CD8-positive, alpha-beta memory T cell (primary cell): ENCODE measurements at places on chromosomes 13 and 19.

DNA sequence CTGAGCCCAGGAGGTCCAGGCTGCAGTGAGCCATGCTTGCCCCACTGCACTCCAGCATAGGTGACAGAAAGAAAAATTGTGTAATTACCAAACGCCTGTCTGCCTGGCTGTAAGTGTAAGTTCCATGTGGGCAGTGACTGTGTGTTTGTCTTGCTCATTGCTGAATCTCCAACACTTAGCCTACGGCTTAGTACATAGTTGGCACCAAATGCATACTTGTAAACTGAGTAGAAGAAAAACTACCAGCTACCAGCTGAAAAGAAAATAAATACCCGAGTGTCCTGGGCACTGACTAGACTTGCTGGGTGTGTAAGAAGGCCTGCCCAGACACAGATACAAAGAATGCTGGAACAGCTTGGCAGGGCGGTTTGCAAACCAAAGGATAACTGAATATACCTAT is 2.7 kb upstream of the CEBPG start:
- no peak overlapping the region for H3K4me3 ChIP-seq
- no peaks in the 10 kb centered on the region for H3K27me3 ChIP-seq
- no peak overlapping the region for H3K27ac ChIP-seq
- peaks cover 17% of the 10 kb centered on the region for H3K4me1 ChIP-seq

DNA sequence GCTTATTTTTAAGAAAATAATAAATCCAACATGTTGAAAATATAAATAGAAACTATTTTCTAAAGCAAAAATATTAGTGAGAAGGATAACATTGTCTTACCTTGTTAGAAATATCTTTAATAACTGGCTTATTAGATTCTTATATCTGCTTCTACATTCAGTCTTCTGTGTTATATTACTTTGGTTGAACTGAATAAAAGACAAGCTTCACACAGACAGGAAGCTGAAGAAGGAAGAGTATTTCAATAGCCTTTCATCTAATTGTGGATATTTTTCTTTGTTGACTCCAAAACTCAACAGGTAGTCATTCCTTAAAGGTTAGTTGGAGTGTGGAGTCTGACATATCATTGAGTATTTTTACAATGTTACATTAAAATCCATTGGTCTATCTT is 10.9 kb downstream of the SETDB2 start:
- no peaks in the 10 kb centered on the region for H3K36me3 ChIP-seq
- H3K4me1 ChIP-seq = peaks cover 16% of the 10 kb centered on the region
- no peak overlapping the region for H3K4me3 ChIP-seq

GRCh38 chr19:22627526-22627925 is 6.6 kb upstream of the ZNF492 start:
- no peak overlapping the region for H3K4me3 ChIP-seq
- no peak overlapping the region for H3K27ac ChIP-seq
- H3K4me1 ChIP-seq = no peaks in the 10 kb centered on the region
- no peaks in the 10 kb centered on the region for H3K27me3 ChIP-seq
- H3K36me3 ChIP-seq = no peaks in the 10 kb centered on the region

DNA sequence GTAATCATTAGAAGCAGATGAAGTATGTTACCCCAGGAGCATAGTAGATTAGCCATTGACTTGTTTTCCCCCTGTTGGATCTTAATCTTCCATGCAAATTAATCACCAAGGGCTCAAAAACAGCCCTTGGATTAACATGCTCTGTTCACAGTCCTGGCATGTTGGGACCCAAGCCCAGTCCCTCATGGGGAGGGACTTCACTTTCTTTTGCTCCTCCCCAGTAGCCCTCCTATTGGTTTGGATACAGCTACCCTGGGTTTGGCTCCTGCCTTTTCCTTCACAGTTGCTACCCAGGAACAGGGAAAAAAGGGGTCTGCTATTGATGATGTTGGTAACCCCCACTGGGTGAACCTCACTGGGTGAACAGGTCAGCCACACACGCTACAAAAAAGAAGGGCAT is 16.9 kb upstream of the PARP4 start:
- no peaks in the 10 kb centered on the region for H3K36me3 ChIP-seq
- no peak overlapping the region for H3K27ac ChIP-seq
- no peak overlapping the region for H3K4me3 ChIP-seq
- peaks cover 3% of the 10 kb centered on the region for H3K27me3 ChIP-seq

DNA sequence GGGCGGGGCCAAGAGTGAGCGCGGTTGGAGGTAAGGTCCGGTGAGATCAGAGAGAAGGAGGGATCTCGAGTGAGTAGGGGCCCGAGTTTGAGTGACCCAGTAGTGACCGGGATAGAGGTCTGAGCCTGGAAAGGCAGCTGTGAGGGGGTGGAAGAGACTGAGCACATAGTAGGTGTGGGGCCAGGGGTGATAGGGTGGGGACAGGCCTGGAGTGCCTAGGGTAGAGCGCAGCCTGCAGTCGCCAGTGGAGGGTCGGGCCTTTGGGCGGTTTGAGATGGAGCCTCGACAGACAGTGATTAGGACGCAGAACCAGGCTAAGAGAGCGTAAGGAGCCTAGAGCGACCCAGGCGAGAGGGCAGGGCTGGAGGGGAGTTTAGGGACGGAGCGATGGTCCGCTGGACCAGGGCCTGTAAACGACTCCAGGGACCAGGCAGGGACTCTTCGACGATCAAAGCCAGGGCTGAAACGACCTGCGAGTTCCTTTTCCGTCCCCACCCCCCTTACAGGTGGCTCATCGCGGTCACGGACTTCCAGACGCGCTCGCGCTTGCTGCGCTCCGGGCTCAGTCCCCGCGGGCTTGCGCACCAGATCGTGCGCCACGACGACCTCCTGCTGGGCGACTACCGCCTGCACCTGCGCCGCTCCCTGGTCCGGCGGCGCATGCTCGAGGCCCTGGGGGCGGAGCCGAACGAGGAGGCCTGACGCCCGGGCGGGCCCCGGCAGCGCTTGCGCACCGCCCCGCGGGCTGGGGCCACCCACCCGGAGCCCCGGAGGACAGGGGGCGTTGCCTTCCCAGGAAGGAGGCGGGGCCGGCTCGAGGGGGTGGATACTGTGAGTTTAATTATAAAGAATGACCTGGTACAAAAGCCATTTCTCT is 9.4 kb downstream of the C19orf81 start:
- H3K36me3 ChIP-seq = no peaks in the 10 kb centered on the region
- peak overlapping the region; percentile 78 for H3K27ac ChIP-seq
- peaks cover 10% of the 10 kb centered on the region for H3K4me1 ChIP-seq
- H3K27me3 ChIP-seq = peaks cover 13% of the 10 kb centered on the region
- peak; percentile 66 for DNase-seq

DNA sequence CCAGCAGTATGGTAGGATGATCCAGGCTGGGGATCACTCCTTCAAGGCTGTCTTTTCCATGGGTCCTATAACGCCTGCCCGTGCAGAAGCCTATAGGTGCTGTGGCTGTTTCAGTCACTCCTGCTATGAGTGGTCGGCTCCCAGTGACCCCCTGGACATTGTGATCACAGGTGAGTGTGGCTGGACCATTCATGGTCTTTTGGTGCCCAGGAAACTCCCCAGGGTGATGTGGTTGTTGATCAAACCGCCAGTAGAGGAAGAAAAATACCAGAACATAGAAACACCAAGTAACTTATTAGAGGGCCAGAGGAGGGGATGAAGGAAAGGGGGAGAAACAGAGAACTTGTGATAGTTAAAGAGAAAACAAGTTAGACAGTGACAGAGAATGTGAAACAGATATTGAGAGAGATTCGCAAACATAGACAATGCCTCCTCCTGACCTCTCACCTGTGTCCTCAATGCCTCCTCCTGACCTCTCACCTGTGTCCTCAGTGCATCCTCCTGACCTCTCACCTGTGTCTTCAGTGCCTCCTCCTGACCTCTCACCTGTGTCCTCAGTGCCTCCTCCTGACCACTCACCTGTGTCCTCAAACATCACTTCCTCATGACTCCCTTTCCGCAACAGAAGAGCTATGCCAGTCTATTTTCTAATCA is 19.4 kb downstream of the LAIR2 start:
- H3K27ac ChIP-seq = no peak overlapping the region
- DNase-seq = no peak
- H3K4me1 ChIP-seq = peaks cover 23% of the 10 kb centered on the region
- no peaks in the 10 kb centered on the region for H3K27me3 ChIP-seq
- H3K36me3 ChIP-seq = no peaks in the 10 kb centered on the region
- H3K4me3 ChIP-seq = no peak overlapping the region

GRCh38 chr19:55044286-55044685 is 6.2 kb upstream of the GP6 start:
- H3K4me1 ChIP-seq = peaks cover 17% of the 10 kb centered on the region
- peaks cover 13% of the 10 kb centered on the region for H3K36me3 ChIP-seq
- no peak overlapping the region for H3K4me3 ChIP-seq
- H3K27ac ChIP-seq = no peak overlapping the region
- no peak for DNase-seq
- no peaks in the 10 kb centered on the region for H3K27me3 ChIP-seq

- H3K4me3 ChIP-seq = no peak within 1 kb of the TSS
- no peaks in the 10 kb centered on the region for H3K4me1 ChIP-seq
- no peaks in the 10 kb centered on the region for H3K27me3 ChIP-seq
Measured at GRCh38 chr13:50015258-50015657, at the start of gene KCNRG. KCNRG (plus strand) TSS chr13:50015444; CDS start chr13:50015494, 50 bp downstream.

DNA sequence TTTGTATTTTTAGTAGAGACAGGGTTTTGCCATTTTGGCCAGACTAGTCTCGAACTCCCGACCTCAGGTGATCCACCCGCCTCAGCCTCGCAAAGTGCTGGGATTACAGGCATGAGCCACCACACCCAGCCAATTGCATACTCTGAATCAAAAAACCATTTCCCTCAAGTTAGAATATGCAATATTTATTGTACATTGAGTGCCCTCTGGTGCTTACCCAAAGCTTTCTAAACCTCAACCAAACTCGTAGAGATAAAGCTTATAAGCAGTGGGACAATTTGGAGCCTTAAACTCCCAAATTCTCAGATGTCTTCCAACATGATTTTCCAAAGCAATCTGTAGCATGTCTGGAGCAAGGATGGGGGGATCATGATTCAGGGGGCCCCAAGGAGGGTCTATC is 22.4 kb downstream of the RFXAP start:
- no peaks in the 10 kb centered on the region for H3K36me3 ChIP-seq
- H3K27ac ChIP-seq = no peak overlapping the region
- no peak for DNase-seq
- H3K4me3 ChIP-seq = no peak overlapping the region
- H3K27me3 ChIP-seq = no peaks in the 10 kb centered on the region

GRCh38 chr19:30719189-30719998 is 347.2 kb downstream of the ZNF536 start:
- no peaks in the 10 kb centered on the region for H3K36me3 ChIP-seq
- no peak overlapping the region for H3K27ac ChIP-seq
- DNase-seq = no peak
- no peaks in the 10 kb centered on the region for H3K27me3 ChIP-seq
- no peak overlapping the region for H3K4me3 ChIP-seq
- no peaks in the 10 kb centered on the region for H3K4me1 ChIP-seq

DNA sequence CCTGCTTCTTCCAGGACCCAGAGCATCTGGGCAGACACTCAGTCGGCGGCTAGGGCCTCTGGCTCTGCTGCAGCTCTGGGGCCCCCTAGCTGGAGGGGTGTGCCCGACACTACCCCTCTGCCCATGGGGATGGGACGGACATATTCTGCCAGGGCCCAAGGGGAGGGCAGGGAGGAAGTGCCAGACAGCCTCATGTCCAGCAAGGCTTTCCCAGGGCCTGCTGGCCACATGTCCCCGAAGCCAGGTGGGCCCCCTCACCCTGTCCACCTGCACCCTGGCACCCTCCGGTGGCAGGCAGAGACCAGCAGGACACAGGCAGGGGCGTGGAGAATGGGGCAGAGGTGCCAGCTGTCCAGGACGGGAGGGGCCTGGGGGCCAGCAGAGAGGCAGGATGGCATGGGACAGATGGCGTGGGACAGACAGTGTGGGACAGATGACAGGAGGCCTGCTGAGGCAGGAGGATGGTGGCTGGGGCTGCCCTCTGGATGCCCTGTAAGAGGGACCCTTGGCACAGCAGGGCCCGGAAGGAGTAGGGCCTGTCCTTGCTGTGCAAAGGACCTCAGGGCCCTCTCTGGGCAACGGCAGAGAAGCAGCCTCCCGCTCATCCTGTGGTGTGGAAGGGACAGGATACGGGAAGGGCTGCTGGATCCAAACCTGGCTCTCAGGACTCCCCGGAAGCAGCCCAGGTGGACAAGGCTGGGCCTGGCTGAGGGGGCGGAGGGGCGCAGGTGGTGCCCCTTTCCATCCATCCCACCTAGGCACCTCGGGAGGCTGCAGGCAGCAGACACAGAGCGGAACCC is 29.1 kb downstream of the CEBPG start:
- H3K27me3 ChIP-seq = no peaks in the 10 kb centered on the region
- DNase-seq = peak; percentile 46
- H3K4me1 ChIP-seq = no peaks in the 10 kb centered on the region
- no peak overlapping the region for H3K27ac ChIP-seq
- H3K4me3 ChIP-seq = no peak overlapping the region

DNA sequence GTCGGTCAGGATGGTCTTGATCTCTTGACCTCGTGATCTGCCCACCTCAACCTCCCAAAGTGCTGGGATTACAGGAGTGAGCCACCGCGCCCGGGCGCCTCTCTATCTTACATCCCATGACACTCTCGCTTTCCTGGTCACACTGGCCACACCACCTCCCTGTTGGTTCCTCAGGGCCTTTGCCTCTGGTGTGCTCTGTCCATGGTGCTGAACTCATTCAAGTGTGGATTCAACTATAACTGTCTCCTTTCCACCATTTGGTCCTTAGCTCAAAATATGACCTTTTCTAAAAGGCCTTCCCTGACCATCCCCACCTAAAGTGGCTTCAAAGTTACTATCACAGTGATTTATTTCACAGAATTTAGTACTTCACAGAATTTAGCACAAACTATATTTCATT is 3.7 kb upstream of the SMIM17 start:
- no peak overlapping the region for H3K27ac ChIP-seq
- DNase-seq = no peak
- no peak overlapping the region for H3K4me3 ChIP-seq
- no peaks in the 10 kb centered on the region for H3K36me3 ChIP-seq
- no peaks in the 10 kb centered on the region for H3K4me1 ChIP-seq

DNA sequence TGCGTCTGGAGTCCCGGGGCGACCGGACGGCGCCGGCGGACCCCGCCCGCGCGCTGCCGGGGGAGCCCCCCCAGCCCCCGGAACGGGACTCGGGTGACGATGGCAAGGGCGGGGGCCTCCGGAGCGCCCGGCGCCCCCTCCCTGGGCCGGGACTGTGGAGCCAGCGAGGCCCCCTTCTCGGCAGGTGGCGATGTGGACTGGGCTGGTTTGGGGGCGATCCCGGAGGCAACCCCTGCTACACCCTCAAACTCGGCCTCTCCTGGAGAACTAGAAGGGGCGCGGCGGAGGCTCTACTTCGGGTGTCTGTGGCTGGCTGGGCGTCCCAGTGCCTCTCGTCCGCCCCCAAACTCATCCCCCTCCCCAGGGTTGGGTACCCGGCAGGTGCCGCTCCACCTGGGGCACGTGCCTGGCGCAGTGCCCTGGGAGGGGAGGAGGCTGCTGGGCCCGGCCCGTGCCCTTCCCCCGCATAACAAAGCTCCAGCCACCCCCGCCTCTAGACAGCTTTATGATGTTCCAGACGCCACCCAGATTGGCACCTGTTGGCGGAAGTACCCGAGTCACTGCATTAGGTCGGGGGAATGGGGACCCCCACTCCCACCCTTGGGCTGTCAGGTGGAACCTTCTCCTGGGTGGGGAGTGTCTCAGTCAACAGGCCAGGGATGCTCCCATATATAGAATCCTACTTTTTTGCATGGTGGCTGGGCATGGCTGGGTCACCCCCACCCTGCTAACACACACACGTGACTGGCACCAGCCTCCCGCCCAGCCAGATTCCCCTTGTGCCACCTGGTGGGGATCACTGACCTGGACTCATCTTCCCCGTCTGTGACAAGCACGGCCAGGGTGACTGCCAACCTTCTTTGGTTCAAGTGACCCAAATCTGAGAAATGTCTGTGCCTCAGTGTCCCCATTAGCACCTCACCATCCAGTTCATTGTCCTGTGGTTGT is 722 bp downstream of the PKN1 start:
- no peaks in the 10 kb centered on the region for H3K36me3 ChIP-seq
- peaks cover 43% of the 10 kb centered on the region for H3K4me1 ChIP-seq
- peak overlapping the region; percentile 47 for H3K4me3 ChIP-seq

- no peak overlapping the region for H3K4me3 ChIP-seq
- H3K36me3 ChIP-seq = peaks cover 6% of the 10 kb centered on the region
- DNase-seq = no peak
Measured at GRCh38 chr19:1356508-1356865, 27.2 kb upstream of the NDUFS7 start.
